Astrocyte of the spinal cord (primary cell): ENCODE measurements at places on chromosomes 16 and 17.

DNA sequence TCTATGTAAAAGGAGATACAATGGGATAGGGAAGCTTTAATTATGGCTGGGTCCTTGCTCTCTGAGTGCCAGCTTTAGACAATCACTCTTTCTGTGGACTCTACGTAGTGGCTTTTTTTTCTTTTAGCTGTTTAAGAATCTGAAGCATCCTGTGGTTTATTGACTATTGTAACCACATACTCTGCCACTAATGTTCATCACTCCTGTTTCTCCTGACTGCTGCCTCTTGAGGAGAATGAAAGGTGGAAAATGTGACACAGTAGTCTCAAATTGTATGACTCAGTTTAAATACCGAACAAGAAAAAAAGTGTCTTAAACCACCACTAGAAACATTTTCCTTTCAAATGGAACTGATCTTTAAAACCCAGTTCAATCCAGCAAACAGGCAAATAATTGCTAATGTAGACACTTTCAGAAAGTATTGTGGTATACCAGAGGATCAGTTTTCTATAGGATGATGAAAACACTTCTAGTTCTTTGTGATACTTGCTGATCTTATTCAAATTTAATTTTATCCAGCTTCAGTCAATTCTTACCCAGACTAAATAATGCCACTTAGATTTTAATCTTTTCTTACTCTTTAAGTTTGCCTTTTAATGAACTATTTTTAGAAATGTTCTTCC lies 302.7 kb upstream of the PMFBP1 start:
- DNase-seq: peak; percentile 95

GRCh38 chr16:71474864-71475263 lies 12.8 kb upstream of the ZNF23 start:
- DNase-seq: peak; percentile 86

- DNase-seq: peak; percentile 48
These were observed 1.4 kb downstream of the GOT2 start for GRCh38 chr16:58732545-58733247.

GRCh38 chr17:72452286-72453173 lies 331.7 kb downstream of the SOX9 start:
- DNase-seq: no peak

DNA sequence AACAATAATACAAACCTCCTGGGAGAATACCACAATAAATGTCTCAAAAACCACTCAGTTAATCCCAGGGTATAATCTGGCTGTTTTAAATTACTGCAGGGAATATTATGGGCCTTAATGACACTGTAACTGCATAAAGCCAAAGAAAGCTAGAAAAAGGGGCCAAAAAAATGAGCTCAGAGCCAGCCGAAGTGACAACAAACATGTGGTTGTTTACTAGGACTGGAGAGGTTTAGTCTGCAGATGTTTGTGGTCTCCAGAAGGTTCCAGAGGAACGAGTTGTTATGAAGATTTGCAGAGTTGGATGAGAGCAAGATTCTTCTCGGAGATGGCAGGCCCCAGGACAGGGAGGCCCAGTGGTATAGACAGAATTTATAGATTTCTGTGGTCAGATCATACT lies 97.1 kb upstream of the AKTIP start:
- peak; percentile 2 for DNase-seq

GRCh38 chr17:67293251-67294203 lies 48.5 kb upstream of the HELZ start:
- DNase-seq: peak; percentile 18

- no peak for DNase-seq
These were observed 3.1 kb downstream of the ITPRIPL2 start for GRCh38 chr16:19116711-19117449.

DNA sequence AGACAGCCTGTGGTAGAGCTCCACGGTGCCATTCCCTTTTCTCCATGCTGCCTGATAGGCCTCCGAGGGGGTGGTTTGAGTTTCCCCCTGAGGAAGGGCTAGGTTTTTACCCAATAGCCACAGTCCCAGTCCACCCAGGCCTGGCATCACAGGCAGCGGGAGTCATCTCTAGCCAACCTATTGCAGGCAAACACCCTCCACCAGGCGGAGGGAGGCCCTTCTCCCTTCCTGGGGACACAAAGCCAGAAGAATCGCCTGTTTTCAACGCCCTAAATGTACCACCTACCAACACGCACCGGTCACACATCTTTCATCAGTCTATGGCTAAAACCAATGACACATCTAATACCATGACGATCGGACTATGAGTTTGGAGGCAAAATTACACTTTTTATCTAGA lies 7.4 kb downstream of the CSNK1D start:
- DNase-seq: no peak

DNA sequence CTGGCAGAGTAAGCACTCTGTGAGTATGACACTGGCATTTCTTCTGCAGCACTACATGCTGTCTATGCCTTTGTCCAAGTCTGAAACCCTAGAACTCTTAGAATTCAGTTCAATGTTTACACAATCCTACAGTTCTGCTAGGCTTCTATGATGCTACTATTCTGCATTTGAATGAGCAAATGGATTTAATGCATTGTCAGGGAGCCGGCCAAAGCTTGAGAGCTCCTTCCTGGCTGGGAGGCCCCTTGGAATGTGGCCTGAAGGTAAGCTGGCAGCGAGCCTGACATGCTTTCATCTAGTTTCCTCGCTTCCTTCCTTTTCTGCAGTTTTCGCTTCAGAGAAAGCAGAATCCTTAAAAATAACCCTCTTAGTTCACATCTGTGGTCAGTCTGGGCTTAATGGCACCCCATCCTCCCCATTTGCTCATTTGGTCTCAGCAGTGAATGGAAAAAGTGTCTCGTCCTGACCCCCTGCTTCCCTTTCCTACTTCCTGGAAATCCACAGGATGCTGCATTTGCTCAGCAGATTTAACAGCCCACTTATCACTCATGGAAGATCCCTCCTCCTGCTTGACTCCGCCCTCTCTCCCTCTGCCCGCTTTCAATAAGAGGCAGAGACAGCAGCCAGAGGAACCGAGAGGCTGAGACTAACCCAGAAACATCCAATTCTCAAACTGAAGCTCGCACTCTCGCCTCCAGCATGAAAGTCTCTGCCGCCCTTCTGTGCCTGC lies at the start of gene CCL2:
TSS of gene CCL2 (plus strand) at position 635 of the 730 bp plus-strand sequence. CDS start at position 700, 65 bp downstream.
- DNase-seq: peak; percentile 71

- no peak for DNase-seq
These were observed 36.0 kb downstream of the CLUAP1 start for GRCh38 chr16:3536851-3537250.

GRCh38 chr16:85610059-85610445 lies 3.1 kb upstream of the GSE1 start:
- no peak for DNase-seq

DNA sequence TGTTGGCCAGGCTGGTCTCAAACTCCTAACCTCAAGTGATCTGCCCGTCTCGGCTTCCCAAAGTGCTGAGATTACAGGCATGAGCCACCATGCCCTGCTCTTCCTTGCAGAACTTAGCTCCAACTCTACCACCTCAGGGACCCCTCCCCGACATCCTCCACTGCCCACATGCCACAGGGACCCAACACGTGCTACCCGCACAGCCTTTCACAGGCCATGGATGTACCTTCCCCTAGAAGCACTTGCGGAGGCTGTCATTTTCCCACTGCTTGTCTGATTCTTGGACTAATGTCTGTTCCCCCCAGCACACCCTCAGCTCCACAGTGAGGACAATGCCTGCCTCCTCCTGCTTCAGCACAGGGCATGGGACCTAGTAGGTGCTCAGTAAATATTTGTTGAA lies 147.4 kb downstream of the ZNF423 start:
- DNase-seq: no peak

DNA sequence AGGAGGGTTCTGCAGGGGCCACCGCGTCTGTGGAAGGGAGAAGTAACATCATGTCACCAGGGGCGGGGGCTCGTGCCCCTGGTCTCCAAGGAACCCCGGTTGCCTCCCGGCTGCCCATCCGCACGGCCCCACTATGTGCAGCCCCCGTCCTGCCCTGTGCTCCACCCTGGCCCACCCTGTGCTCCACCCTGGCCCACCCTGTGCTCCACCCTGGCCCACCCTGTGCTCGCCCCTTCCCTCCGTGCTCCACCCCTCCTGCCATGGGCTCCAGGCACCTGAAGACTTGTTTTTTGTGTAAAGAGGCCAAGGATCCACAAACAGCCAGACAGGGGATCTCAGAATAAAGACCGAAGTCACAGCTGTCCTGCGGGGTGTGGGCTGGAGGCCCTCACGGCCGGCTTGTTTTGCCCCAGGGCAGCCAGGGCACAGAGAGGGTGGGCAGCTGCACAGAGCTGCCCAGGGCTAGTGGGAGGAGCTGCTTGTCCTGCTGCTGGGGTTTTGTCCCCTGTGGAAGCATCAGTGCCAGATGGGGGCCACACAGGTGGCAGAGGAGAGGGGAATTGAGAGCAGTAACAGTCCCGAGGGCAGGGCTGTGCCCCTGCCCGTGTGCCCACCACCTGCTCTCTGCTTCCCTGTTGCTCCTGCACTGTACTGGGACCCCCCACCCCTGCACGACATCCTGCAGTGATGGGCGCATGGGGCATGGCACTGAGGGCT lies 147.0 kb upstream of the CIBAR2 start:
- no peak for DNase-seq

GRCh38 chr16:19881028-19881427 lies 3.6 kb downstream of the GPRC5B start:
- no peak for DNase-seq

- DNase-seq: no peak
These were observed 26.2 kb downstream of the CCR7 start for GRCh38 chr17:40538936-40539705.

DNA sequence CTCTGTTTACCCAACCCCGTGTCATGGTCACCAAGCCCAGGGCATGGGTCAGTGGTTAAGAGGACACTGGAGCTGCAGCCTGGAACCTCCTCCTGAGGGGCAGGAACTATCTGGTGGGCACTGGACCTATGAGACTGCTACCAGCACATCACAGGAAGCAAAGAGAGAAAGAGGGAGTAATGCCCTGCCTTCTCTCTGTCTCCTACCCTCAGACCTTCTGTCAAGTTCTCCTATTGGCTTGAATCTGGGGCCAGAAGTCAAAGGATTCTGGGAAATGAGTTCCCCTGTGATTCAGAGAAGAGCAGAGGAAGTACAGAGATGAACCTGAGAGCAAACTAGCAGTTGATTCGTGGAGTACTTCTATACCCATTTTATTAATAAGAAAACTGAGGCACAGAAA lies 123.0 kb upstream of the GNAO1 start:
- DNase-seq: no peak

DNA sequence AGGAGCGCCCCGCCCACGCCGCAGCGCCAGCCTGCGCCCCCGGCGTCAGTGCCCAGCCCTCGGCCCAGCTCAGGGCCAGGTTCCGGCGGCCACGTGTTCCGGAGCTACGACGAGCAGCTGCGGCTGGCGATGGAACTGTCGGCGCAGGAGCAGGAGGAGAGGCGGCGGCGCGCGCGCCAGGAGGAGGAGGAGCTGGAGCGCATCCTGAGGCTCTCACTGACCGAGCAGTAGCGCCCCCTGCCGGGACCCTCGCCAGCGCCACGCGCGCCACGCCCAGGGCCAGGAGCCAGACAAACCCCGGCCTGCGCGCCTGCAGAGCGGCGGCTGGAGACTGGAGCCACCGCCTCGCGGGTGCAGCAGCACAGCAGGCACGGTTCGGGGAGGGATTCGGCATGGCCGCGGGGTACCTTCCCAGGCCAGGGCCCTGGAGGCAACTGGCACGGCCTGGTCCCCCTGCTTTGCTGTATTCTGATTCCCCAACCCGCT lies 9.3 kb downstream of the CORO6 start:
- peak; percentile 86 for DNase-seq
